ENCODE measurements at places on chromosomes 2 and 18.

DNA sequence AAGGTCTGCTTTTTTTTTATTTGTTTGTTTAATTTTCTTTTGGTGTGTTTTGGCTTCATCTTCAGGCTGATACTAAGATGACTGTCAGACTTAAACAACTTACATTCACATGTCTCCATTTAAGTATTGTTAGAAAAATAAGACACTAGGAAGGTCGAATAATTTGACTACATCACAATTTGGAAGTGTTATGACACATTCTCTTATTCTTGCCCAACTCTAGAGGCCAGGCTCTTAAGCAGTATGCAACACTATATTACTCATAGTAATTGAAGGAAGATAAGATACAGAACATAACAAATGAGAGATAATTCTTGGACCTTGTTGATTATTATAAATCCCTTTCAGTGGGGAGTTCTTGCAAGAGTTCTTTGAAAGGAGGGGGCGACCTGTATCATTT is 295.3 kb upstream of the COL3A1 start:
- DNase-seq: no peak

- DNase-seq: no peak
Observed at GRCh38 chr2:10223932-10224720, 78.6 kb upstream of the HPCAL1 start.

GRCh38 chr2:136125236-136125635 is 7.3 kb upstream of the CXCR4 start:
- no peak for DNase-seq

- DNase-seq: no peak
Observed at GRCh38 chr2:32812316-32812715, 134.4 kb upstream of the LTBP1 start.

DNA sequence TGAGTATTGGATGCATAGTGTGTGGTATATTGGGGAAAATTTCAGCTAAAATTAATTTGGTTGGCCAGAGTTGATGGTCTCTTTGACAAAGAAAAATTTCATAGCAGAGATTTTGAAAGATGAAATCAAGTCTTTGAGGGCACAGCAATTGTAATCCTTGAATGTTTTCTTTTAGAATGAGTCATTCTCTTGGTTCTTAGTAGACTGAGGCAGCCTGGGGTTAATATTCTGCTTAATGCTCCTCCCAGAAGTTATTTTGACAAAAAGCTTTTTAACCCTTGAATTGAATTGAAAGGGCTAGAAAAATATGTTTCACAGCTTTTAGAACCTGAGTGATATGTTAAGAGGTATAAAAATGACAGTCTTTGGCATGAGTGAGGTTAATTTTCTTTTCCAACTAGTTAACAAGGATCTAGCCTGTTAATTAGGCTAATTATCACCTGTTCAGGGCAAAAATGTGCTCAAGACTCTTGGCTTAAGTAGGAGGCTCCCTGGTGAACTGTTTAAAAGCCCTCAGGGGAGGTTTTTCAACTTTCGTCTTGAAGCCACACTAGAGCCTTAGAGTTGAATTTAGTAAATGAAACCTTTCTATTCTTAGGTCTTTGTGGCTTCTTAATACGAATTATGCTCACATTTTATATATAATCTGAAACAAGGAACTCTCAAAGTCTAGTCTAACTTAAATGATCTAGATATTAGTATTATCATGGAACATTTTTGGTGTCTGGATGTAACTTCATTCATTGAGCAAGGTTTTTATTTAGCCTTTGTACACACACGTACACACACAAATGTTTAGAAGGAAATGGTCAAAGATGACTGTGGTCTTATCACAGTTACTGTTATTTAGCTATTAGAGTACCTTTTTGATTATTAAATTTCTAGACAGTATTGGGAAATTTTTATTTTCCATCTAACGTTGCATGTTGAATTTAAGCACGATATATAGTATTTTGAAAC is 272.5 kb downstream of the ZNF407 start:
- no peak for DNase-seq

GRCh38 chr2:79935046-79935732 is 369.4 kb downstream of the LRRTM1 start:
- DNase-seq: no peak

DNA sequence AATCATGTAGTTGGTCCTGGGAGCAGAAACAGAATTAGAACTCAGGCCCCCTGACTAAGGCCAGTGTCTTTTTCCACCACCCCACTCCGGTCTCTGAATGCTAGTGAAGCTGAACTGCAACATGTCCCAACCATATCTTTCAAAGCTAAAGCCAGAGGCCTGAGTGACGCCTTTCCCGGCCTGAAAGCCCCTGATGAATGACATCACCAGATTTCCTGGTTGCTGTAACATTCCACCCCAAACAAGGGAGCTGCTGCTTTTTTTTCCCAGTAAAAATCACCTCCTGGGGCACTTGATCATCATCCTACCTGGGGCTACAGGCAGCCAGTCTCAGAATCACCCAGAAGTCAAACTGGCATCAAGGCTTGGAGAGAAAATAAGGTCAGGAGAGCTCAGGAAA is 162.7 kb downstream of the ARL4C start:
- no peak for DNase-seq

DNA sequence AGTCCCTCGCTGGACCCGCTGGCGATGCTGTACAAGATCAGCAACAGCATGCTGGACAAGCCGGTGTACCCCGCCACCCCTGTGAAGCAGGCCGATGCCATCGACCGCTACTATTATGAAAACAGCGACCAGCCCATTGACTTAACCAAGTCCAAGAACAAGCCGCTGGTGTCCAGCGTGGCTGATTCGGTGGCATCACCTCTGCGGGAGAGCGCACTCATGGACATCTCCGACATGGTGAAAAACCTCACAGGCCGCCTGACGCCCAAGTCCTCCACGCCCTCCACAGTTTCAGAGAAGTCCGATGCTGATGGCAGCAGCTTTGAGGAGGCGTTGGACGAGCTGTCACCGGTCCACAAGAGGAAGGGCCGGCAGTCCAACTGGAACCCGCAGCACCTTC is 77.1 kb downstream of the TSHZ1 start:
- no peak for DNase-seq

GRCh38 chr18:48678237-48679115 is 139.6 kb downstream of the CTIF start:
- no peak for DNase-seq

DNA sequence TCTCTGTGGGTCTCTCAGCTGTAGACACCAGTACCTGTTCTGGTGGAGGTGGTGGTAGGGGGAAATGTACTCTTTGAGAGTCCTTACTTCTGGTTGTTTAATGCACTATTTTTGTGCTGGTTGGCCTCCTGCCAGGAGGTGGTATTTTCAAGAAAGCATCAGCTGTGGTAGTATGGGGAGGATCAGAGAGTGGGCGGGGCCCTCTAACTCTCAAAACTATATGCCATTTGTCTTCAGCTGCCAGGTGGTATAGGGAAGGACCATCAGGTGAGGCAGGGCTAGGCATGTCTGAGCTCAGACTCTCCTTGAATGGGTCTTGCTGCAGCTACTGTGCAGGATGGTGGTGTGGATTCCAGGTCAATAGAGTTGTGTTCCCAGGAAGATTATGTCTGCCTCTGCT is 1100.8 kb downstream of the CNTNAP5 start:
- DNase-seq: no peak

- no peak for DNase-seq
Observed at GRCh38 chr2:216385478-216385877, 13.2 kb upstream of the MARCHF4 start.

GRCh38 chr2:237995036-237995435 is 28.2 kb downstream of the UBE2F start:
- DNase-seq: no peak

DNA sequence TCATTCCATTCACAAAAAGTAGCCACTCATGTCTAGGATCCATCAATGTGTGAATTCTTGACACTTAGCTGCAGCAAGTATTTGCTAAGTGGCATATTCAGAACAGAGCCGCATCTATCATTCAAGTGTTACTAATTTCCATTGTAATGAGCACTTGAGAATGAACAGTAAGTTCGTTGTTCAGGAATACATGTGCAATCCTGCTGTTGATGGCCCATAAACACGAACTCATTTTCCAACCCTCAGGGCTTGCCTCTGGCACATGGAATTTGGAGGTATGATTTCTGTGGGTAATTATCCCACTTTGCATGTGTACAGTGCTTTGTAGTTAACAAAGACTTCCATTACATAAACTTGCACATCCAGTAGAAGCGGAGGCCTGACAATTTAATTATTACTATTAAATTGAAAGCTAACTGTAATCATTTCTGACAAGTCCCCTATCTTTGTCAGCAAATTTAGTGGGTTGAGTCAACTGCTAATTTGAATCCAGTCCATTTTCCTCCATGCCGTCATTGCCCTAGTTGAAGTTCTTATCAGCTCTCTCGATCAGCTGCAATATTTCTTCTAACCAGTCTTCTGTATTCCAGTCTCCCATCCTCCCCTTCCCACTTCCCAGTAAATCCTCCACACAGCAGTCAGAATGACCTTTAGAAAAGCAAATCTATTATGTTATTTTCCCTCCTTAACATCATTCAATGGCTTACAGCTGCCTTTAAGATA is 116.0 kb upstream of the AQP4 start:
- no peak for DNase-seq

GRCh38 chr2:128967646-128968045 is 649.0 kb upstream of the HS6ST1 start:
- no peak for DNase-seq

- DNase-seq: no peak
Observed at GRCh38 chr18:56298935-56299334, 339.5 kb downstream of the TXNL1 start.

DNA sequence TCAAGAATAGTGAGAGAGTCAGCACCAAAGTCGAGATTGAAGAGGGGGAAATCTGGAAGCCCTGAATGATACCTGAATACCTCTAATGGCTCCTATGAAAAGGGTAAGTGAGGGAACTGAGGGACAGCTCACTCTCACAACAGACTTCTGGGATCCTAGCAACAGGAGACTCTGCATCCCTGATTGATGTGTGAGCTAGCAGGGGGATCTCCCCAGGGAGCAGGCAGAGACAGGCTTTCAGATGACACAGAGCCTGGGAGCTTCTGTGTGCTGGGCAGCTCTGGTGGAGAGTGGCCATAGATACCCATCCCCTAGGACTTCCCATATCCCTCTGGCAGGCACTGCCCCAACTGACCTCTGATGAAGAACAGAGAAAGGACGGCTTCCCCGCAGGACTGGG is 206.2 kb downstream of the EXOC6B start:
- no peak for DNase-seq

DNA sequence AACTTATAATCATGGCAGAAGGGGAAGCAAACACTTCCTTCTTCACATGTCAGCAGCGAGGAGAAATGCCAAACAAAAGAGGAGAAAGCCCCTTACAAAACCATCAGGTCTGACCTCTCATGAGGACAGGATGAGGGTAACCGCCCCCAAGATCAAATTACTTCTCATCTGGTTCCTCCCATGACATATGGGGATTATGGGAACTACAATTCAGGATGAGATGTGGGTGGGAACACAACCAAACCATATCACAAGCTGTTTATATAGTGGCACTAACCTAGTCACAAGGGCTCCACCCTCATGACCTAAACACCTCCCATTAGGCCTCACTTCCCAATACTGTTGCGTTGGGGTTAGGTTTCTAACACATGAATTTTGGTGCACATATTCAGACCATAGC is 110.0 kb downstream of the OSBPL6 start:
- no peak for DNase-seq

DNA sequence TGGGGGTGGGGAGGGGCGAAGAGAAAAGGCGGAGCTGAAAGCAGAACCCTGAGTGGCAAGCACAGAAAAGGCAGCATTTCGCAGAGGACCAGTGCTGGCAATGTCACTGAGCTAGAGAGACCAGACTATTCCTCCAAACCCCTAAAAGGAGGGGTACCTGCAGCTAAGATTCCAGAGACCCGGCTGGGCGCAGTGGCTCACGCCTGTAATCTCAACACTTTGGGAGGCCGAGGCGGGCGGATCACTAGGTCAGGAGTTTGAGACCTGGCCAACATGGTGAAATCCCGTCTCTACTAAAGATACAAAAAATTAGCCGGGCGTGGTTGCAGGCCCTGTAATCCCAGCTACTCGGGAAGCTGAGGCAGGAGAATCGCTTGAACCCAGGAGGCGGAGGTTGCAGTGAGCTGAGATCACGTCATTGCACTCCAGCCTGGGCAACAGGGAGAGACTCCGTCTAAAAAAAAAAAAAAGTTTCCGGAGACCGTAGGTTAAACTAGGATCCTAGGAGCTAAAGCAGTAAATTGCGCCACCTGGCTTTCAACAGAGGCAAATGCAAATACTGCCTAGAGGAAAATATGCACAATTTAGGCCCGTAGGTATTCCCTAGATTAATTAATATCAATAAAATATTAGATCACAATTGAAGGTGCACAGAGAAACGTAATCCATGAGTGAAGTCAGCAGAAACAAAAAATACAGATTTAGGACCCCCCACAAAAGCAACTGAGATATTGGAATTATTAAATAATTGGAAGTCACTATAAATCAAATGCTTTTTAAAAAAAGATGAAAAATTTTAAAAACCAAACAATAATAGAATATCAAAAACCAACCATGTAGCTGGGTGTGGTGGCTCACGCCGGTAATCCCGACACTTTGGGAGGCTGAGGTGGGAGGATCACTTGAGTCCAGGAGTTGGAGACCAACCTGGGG is 4.9 kb downstream of the UCN start:
- no peak for DNase-seq

DNA sequence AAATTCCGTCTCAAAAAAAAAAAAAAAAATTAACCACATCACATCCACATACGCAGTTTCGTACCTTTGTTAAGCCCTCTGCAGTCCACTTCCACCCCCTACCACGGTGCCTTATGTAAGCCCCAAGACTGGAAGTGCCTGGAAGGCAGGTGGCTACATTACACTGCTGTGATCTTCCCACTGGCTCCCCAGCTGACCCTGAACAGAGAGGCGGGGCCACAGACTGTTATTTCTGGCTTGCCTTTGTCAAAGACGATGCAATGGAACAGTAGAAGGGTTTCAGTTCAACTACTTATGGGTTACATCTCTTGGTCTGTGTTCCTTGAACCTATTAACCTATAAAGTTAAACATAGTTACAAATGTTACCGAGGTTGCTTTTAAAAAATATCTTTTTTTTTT is 15.7 kb upstream of the COX7A2L start:
- no peak for DNase-seq

All from stimulated activated CD4-positive, alpha-beta T cell treated with anti-CD3 and anti-CD28 coated beads, TNF-alpha, amount 100 ng/mL, for 4 hours (primary cell).